Hair follicular keratinocyte (primary cell): ENCODE measurements at places on chromosomes 16 and 17. TPM values are rescaled to one million over a fixed set of nuclear protein-coding genes. Genes with fewer than 3 reads are reported as not detected.

Gene CCL7
- total RNA-seq, result not detected in 2 replicates

Gene RPL27
- total RNA-seq, result 2,008 and 2,439 TPM in 2 replicates

Gene SEZ6
- total RNA-seq, result not detected in 2 replicates

Gene LDHD
- 0.53 and 2.7 TPM in 2 replicates for total RNA-seq

Gene ABI3
- total RNA-seq, result not detected in 2 replicates

Gene SPATA22
- total RNA-seq, result 0.76 TPM in 1 of 2 replicates, not detected in the other

Gene FBXW10
- not detected in 2 replicates for total RNA-seq

Gene DHRS7C
- total RNA-seq, result not detected in 2 replicates

Gene TMC6
- 34.8 and 82.6 TPM in 2 replicates for total RNA-seq

Gene HP
- total RNA-seq, result not detected in 2 replicates

Gene KRT35
- not detected in 2 replicates for total RNA-seq

Gene THUMPD1
- 32.6 and 39.9 TPM in 2 replicates for total RNA-seq

Gene CDT1
- 19.9 and 44.1 TPM in 2 replicates for total RNA-seq

Gene KRT36
- not detected in 2 replicates for total RNA-seq

Gene CX3CL1
- 4.2 and 8.4 TPM in 2 replicates for total RNA-seq

Gene RRAD
- 2.8 and 3.1 TPM in 2 replicates for total RNA-seq

Gene MT4
- not detected in 2 replicates for total RNA-seq

Gene KCTD19
- not detected in 2 replicates for total RNA-seq

Gene CACNG4
- 0.08 TPM in 1 of 2 replicates, not detected in the other for total RNA-seq

Gene CPNE7
- total RNA-seq, result 0.70 and 4.8 TPM in 2 replicates

Gene MYH1
- total RNA-seq, result not detected in 2 replicates

Gene PSMC3IP
- total RNA-seq, result 3.7 and 14.1 TPM in 2 replicates

Gene ITGB3
- total RNA-seq, result 0.23 and 0.42 TPM in 2 replicates

Gene CDH15
- total RNA-seq, result 0.08 TPM in 1 of 2 replicates, not detected in the other

Gene ODAD4
- total RNA-seq, result 0.39 and 1.6 TPM in 2 replicates

Gene NRN1L
- not detected in 2 replicates for total RNA-seq

Gene NPLOC4
- 44.7 and 53.7 TPM in 2 replicates for total RNA-seq

Gene MFAP4
- not detected in 2 replicates for total RNA-seq

Gene CPHXL2
- not detected in 2 replicates for total RNA-seq

Gene MTSS2
- 24.9 and 28.9 TPM in 2 replicates for total RNA-seq
